ENCODE measurements at places on chromosomes 5 and 9.

DNA sequence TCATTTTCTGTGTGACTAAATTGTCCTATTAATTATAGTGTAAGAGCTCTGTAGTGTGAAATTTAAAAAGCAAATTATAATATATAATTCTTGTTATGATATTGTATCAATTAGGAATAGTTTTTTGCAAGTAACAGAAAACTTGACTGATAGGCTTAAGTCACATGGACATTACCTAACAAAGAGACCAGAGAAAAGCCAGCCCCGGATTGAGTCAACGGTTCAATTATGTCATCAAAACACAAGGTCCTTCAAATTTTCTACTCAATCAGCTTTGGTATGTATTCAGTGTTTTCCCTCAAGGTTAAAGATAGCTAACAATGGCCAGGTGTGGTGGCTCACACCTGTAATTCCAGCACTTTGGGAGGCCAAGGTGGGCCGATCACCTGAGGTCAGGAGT, 126.7 kb upstream of the PTGER4 start:
- no peak for DNase-seq
- peaks cover 10% of the 10 kb centered on the region for H3K4me1 ChIP-seq
- H3K4me3 ChIP-seq = no peak overlapping the region
- no peaks in the 10 kb centered on the region for H3K36me3 ChIP-seq

DNA sequence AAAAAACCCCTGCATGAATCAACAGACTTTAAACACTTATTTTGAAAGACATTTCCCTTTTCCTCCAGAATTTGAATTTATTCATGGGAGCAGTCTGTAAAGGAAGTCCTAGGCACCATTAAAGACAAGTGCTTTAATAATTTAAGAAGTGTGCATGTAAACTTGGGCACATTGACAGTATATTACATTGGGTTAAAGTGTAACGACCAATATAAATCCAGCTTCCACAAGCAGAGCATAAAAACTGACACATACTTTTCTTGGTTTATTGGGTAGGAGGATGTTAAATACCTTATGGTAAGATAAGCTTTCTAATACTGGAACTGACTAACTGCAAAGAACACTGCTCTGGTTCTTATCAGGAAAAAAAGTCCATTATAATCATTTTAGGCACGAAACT, 1.2 kb upstream of the ENTREP1 start:
- peaks cover 6% of the 10 kb centered on the region for H3K4me1 ChIP-seq
- DNase-seq = no peak
- peaks cover 36% of the 10 kb centered on the region for H3K27me3 ChIP-seq

- H3K27me3 ChIP-seq = no peaks in the 10 kb centered on the region
- H3K27ac ChIP-seq = peak overlapping the region; percentile 85
- peak; percentile 81 for DNase-seq
- H3K36me3 ChIP-seq = peaks cover 8% of the 10 kb centered on the region
- peak overlapping the region; percentile 12 for H3K4me3 ChIP-seq
- H3K4me1 ChIP-seq = peaks cover 51% of the 10 kb centered on the region
Observed at GRCh38 chr9:127166651-127167524, 44.5 kb upstream of the ANGPTL2 start.

- no peak overlapping the region for H3K27ac ChIP-seq
- H3K36me3 ChIP-seq = no peaks in the 10 kb centered on the region
- H3K4me1 ChIP-seq = no peaks in the 10 kb centered on the region
- no peak for DNase-seq
Observed at GRCh38 chr9:17614903-17615302, 36.0 kb downstream of the SH3GL2 start.

- H3K27ac ChIP-seq = peak overlapping the region; percentile 84
- H3K4me3 ChIP-seq = no peak overlapping the region
- peaks cover 50% of the 10 kb centered on the region for H3K4me1 ChIP-seq
- DNase-seq = no peak
- H3K27me3 ChIP-seq = no peaks in the 10 kb centered on the region
Observed at GRCh38 chr5:159412284-159413046, 82.2 kb upstream of the IL12B start.

- no peak for DNase-seq
- H3K36me3 ChIP-seq = no peaks in the 10 kb centered on the region
- no peak overlapping the region for H3K27ac ChIP-seq
- no peak overlapping the region for H3K4me3 ChIP-seq
- no peaks in the 10 kb centered on the region for H3K27me3 ChIP-seq
Observed at GRCh38 chr5:99122976-99123375, 194.2 kb upstream of the CHD1 start.

All from activated B cell treated with CpG ODN at 0.5 μM for 24 hours (primary cell).